ENCODE measurements at places on chromosomes 4 and X. TPM values are rescaled to one million over a fixed set of nuclear protein-coding genes. Genes with fewer than 3 reads are reported as not detected.

The C4orf36 gene
- 2.3 TPM for polyA plus RNA-seq

DNA sequence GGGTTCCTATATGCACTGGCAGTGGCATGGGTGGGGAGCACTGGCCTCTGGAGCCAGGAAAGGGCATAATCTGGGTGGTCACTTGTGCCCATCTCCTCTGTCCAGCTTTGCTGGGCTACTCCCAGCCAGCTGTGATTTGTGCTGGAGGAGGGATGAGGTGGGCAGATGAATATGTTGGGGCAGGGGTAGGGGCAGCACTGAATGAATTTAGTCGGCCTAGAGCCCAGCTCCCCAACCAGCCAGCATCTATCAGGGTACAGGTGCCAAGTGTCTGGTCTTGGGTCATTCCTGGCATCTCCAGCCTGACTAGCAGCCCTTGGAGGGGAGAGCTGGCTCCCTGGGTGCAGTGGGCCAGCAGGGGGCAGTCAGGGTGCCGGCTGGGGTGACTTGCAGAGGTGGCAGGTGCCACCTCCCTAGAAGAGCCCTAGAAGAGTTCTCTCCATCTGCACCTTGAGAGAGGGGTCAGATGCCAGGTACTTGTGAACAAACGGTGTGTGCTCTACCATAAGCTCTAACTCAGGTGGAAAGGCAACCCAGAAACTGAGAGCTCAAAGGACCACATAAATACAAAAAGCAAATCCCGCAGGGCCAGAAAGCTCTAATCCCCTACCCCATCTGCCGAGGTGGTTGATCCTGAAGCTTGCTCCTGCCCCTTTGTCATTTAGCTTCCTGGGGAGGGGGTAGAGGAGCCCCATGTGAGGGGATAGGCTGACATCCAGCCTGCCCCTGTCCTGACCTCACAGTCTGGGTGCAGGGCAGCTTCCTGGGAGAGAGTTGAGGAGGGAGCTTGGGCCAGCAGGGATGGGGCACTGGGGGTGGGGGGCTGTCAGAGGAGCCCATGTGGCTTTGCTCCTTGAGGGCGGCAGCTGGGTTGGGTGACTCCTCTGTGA is 2.2 kb downstream of the SORCS2 start:
- peak; percentile 43 for DNase-seq

- peak; percentile 41 for DNase-seq
These were observed 43.0 kb downstream of the ENPEP start for GRCh38 chr4:110518889-110519490.

- DNase-seq: no peak
These were observed 72.4 kb upstream of the KLHL13 start for GRCh38 chrX:118189000-118189399.

The PPBP gene
- not detected for polyA plus RNA-seq

GRCh38 chr4:59223292-59223941 is 1976.7 kb upstream of the ADGRL3 start:
- DNase-seq: no peak

GRCh38 chrX:12965131-12965940 is 9.6 kb upstream of the TMSB4X start:
- DNase-seq: no peak

The SHROOM2 gene
- 6.9 TPM for polyA plus RNA-seq

The FAM53A gene
- polyA plus RNA-seq: 6.8 TPM

- DNase-seq: no peak
These were observed 298.4 kb downstream of the ARHGAP24 start for GRCh38 chr4:85773372-85773771.

DNA sequence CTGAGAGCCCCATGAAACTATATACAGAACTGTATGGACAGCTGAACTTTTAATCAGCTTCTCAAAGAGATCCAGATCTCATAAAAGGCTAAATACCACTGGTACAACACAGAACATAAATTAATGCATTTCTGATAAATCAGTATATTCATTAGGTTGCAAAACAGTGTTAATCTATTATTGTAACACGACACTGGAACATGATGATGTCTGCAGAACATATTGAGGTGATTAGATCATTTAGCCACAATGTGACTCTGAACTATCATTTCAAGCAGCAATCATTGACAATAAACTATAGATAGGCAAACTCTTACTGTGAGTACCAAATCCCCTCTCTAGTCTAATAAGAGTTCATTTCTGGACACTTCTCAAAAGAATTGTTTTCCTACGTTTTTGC is 50.3 kb downstream of the GASK1B start:
- DNase-seq: no peak

DNA sequence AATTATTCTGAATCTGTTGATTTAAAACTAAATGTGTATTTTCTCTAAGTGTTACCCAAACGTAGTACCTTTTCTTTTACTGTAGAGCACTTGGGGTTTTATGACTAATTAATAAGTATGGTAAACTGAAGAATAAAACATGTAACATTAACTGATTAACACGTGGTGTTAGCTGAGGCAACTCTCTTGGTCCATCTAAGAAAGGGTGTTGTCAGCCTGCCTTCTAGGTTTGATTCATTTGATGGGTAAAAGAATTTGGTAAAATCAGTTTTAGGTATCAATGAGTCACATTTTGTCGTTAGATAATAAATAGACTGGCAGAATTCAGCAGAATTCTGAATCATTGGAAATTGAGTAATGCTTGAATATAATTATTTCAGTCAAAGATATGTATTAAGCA is 99.7 kb downstream of the AFF1 start:
- no peak for DNase-seq

- no peak for DNase-seq
These were observed 8.8 kb upstream of the TLL1 start for GRCh38 chr4:165864271-165864670.

The TCP11X1 gene
- polyA plus RNA-seq: 0.16 TPM

The STATH gene
- polyA plus RNA-seq: not detected

The FHIP1A gene
- 1.8 TPM for polyA plus RNA-seq

DNA sequence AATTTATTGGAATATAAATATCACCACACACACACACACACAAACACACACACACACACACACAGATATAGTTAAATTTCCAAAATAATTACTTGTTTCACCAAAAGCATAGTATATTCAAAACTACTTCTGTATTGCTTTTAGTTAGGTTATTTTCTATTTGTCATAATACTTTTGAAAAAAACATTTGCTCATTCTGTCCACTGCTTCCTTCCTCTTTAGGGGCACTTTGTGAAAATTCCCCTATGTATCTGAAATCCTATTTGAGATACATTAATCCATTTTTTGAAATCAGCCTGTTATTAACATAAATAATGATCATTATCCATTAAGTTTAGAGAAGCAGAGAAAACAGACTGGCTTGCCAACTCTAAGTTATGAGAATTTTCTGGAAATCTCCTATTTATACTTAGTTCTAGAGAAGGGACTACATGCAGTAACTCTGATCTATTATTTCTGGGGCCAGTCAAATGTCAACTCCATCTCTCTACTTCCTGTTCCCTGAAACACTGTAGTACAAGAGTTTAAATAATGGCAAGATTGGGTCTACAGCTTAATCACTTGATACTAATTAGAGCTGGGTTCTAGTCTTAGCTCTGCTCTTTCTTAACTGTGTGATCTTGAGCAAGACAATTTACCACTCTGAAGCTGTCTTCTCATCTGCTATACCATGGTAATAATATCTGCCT is 54.4 kb upstream of the GPR174 start:
- DNase-seq: no peak

The ZNF157 gene
- polyA plus RNA-seq: not detected

DNA sequence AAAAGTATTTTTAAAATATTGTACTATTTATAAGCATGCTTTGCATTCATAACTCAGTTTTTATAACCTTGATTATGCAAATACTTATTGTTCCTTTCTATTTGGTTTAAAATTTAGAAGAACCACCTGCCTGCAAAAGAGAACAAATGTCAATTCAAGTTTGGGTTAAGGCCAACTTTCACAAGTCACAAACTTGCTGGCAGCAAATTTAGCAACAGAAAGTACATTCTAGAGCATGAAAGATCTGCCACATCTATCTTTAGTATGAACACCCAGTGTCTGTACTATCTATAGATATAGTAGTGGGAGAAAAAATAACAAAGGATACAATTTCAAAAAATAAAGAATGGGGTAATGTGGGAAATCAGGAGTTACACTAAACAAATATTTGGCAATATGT is 1014.2 kb downstream of the C4orf33 start:
- no peak for DNase-seq

The ZNF185 gene
- polyA plus RNA-seq: 18.1 TPM

DNA sequence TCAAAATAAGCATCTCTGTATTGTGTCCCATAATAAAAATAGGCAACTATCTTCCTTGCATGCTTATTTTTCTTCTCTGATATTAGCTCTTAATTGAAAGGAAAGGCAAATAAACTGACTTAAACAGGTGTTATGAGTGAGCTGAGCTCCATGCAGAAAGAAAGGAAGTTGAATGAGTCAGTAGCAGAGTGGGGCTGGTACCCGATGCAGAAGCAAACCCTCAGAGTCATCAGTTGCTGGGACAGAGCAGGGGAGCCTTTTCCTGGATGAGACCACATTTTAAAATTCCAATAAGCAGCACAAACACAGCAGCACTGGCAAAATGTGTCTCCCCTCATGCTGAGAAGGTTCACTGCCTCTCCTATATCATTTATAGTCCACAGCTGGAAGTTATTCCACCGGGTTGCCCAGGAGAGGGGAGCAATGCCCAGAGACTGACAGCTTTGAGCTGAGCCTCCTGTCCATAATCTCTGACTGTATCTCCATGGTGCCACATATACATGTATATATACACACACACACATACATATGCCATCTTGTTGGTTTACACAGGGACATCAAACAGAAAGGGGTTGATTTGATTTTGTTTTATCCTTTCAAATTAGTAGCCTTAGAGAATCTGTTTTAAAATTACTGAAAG is 274.3 kb upstream of the PPARGC1A start:
- DNase-seq: no peak

GRCh38 chrX:68939868-68940267 is 111.0 kb downstream of the EFNB1 start:
- no peak for DNase-seq

The KCTD8 gene
- polyA plus RNA-seq: 0.35 TPM
